ENCODE measurements at places on chromosomes 5 and 9. TPM values are rescaled to one million over a fixed set of nuclear protein-coding genes. Genes with fewer than 3 reads are reported as not detected.

Gene GNPDA1
- 22.1 TPM for polyA plus RNA-seq

Gene ANKRD18A
- 0.21 TPM for polyA plus RNA-seq

Gene FGF1
- not detected for polyA plus RNA-seq

Gene EPB41L4B
- polyA plus RNA-seq = not detected

Gene SPOUT1
- 57.2 TPM for polyA plus RNA-seq

Gene CDKN2B
- polyA plus RNA-seq = 0.21 TPM

Gene NSA2
- 58.5 TPM for polyA plus RNA-seq

Gene ITK
- 168 TPM for polyA plus RNA-seq

Gene CNTFR
- polyA plus RNA-seq = not detected

Gene SLC1A3
- not detected for polyA plus RNA-seq

Gene HRH2
- 1.6 TPM for polyA plus RNA-seq

Gene ARAP3
- polyA plus RNA-seq = not detected

Gene CORO2A
- 14.1 TPM for polyA plus RNA-seq

Gene TCF7
- polyA plus RNA-seq = 98.3 TPM
